ENCODE measurements at places on chromosomes 7 and 10.

GRCh38 chr7:9029681-9030530 is 596.5 kb downstream of the NXPH1 start:
- no peak for DNase-seq

DNA sequence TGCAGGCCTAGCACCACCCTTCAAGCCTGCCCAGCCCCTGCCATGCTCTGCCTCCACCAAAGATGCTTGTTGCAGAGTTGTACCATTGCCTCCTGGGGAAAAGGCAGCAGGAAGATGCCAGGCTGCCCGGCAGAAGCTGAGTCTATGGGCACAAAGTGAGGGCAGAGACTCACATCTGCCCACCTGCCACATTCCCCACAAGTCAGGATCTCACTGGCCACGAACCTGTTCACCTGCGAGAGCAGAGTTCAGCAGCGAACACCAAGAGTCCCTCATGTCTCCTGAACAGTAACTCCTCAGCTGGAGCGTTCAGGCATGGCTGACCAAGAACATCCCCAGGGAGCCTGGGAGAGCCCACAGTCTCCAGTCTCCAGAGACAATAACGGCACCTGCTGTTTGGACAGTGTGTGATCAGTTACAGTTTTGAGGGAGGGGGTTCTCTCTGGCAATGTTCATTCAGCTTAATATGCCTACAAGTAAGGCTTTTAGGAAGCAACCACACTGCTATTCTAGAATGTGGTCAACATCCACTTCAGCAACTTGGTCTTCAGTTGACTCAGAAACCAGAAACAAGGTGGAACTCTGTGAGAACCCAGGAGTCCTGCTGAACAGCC is 78.5 kb downstream of the GRID1 start:
- no peak for DNase-seq

DNA sequence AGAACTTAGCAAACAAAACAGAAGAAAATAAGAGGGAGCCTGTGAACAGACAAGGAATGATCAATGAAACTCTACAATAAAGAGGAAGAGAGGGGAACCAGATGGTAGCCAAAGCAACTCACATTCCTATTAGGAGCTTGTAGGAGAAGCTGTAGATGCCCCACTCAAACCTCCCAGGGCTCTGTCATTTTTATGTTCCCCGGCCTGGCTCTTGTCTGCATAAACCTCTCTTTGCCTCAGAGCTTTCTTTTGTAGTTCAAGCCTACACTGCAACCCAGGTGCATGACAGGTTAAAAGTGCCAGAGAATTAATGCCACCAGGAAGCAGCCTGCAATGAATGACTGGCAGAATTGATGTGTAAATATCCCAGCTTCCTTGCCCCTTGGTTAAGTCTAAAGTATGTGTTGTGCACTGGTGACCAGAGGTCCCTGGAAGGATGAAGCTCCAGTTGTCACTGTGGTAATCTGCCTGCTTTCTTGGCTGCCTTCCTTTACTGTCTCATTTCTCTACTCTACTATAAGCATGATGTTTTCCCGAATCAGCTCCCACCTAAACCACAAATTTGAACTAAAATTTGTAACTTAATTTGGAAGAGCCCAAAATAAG is 40.4 kb downstream of the HDAC9 start:
- no peak for DNase-seq

DNA sequence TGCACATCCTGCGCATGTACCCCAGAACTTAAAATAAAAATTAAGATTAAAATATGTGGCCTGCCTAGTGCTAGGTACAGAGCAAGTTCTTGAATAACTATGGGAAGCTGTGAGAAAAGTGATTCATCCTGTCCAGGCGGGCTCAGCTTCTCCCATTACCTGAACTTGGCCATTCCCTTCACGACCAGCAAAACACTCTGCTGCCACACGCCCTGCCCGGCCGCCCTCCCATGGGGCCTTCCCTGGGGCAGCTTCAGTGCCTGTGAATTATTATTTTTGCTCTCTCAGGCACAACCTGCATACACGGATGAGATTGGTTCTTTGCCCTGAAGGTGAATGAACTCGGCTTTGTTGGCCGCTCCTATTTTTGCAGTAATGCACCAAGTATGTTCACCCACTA is 209.2 kb upstream of the SHH start:
- no peak for DNase-seq

- DNase-seq, result no peak
Measured at GRCh38 chr10:24009115-24009514, 199.8 kb upstream of the KIAA1217 start.

DNA sequence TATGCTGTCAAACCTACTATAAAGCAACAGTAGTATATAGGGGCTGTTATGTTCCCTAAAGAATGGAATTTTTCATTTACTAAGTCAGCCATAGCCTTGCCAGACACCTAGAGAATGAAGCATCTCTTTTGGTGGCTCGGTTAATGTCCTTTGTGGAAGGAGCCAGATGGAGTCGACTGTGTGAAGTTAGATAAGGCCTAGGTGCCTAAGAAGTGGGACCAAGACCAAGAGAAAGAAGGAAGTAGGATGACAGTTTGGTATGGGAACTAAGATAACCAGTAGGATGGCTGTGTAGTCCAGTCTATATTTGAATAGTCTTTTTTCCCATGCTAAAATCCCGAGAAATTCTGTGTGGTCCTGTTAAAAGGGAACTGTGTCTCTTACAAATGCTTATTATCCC is 62.2 kb downstream of the REEP3 start:
- no peak for DNase-seq

DNA sequence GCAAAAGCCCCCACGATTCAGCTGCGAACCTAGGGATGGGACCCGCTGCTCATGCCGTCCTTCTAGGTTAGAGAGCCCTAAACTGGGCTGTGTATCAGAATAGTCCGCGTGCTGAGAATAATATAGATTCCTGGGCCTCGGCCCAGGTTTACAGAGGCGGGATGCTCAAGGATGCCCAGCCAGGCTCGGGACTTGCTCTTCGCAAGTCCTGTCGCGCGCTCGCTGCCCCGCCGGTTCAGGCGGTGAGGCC is 266 bp upstream of the STMP1 start:
- no peak for DNase-seq

DNA sequence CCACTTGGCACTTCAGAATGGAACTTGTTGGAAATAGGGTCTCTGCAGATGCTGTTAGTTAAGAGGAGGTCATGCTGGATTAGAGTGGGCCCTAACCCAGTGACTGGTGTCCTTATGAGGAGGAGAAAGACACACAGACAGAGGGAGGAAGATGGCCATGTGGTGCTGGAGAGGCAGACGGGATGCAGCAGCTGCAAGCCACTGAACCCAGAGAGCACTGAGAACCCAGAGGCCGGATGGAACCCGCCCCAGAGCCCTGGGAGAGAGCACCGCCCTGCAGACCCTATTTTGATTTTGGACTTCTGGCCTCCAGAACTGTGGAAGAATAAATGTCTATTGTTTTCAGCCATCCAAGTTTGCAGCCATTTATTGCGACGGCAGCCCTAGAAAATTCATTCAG is 58.0 kb upstream of the EBF3 start:
- no peak for DNase-seq

DNA sequence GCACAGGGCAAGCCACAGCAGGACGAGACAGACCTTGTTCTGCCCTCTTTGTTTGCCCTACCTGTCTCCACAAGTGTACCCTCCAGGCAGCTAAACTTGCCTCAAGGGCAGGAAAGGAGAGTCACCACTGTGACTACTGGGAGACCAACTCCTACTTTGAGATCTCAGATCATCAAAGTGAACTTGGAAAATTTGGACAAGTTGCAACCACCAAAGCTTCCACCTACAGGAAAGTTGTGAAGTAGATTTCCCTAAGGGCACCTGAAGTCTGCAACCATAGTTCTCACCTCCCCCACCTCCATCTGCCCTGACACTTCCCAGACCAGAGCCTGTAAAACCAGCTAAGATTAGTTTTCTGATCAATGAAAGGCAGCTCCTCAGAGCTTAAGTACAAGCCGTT is 2.5 kb upstream of the WDR91 start:
- DNase-seq, result no peak

GRCh38 chr10:21279217-21279575 is 246.3 kb downstream of the SKIDA1 start:
- DNase-seq, result no peak

DNA sequence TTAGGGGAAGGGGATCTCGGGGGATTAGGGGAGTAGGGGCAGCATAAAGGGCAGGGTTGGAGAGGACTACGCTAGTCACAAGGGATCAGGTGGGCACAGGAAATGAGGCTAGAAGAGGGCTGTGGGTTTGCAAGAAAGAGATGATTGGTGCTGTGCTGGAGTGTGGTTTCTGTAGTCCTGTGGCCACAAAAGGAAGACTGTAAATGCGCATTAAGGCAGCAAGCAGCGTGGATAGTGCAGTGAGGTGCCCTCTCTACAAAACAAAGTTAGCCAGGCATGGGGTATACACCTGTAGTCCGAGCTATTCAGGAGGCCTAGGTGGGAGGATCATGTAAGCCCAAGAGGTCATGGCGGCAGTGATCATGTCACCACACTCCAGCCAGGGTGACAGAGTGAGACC is 212.1 kb downstream of the MLLT10 start:
- DNase-seq, result no peak

GRCh38 chr7:16880554-16880953 is 1.2 kb downstream of the AGR3 start:
- DNase-seq, result no peak

DNA sequence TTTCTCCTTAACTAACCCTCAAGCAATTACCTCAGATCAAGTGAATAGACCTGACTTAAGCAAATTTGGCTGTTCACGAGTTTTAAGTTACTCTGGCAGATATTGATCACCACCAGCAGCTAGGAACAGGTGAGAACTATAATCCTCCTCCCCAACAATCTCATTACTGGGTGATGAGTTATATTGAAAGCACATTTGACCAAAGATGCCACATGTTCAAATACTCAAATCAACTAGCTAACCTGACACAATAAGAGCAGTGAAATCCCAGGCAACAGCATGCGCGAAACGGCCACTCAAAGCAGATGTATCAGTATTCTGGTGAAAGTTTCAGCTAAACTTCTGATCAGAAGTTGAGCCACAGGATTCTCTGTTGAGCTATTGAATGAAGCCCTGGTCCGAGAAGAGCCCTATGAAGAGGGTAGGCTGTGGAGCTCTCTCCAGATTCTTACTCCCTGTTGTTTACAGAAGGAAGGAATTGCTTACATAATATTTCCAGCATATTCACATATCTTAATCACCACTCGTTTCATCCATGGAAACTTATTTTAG is 52.6 kb downstream of the CAV1 start:
- DNase-seq, result no peak

GRCh38 chr10:75547391-75548298 is 116.2 kb downstream of the LRMDA start:
- DNase-seq, result no peak

- DNase-seq, result no peak
Measured at GRCh38 chr10:102714621-102715455, at the start of gene SFXN2. TSS of gene SFXN2 (plus strand) at chr10:102714636. CDS start at chr10:102726637, 12,001 bp downstream.

DNA sequence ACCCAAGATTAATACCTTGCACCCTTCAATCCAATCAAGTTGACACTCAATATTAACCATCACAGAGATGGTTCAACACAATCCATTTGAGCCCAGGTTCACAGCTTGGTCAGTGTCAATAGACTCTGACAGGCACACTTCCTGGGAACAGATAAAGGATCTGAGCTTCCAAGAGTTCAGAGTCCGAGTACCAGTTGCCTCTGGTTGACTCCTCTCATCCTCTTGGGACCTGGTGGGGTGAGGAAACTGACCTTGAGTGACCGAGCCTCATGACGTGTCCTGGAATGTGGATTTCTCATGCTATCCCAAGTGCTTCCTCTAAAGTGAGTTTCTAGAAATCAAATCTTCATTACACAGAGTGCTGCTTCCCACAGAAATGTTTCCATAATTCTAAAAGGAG is 162.0 kb downstream of the CYP26A1 start:
- DNase-seq, result no peak

- no peak for DNase-seq
Measured at GRCh38 chr10:505419-505818, 184.0 kb downstream of the DIP2C start.

GRCh38 chr10:110597476-110597875 is 30.0 kb downstream of the SMC3 start:
- no peak for DNase-seq

DNA sequence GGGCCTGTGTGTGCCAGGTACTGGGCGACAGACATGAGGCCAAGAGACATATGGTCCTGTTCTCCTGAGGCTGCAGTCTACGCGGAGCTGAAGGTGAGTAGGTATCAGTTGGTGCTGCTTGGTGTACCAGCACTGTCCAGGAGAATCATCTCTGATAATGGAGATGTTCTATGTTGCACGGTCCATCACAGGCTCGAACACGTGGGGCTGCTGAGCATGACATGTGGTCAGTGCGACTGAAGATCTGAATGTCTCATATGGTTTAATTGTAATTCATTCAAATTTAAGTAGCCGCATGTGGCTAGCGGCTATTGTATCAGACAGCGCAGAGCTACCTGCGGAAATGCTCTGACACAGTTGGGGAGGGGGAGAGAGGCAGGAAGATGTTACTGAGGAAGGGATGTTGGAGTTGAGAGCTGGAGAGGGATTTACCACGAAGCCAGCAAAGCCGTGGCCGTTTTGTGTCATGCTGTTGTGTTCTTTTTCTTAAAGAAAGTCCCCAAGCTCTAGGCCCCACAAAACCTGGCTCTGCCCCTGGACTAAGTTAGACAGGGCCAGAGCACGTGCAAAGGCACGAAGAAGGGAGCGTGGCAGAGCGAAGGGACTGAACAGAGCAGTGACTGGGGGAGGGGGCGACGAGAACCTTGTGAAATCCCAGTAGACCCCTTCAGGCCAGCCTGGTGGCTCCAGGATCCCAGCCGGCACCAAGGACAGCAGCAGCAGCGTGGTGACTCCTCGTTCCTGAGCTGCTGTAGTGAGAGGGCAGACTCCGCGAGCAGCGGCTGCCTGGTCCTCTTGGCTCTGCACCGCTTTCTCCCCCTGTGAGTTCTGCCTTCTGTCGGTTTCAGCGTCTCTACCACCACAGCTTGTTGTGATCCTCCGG is 20.0 kb downstream of the SMKR1 start:
- DNase-seq, result no peak

DNA sequence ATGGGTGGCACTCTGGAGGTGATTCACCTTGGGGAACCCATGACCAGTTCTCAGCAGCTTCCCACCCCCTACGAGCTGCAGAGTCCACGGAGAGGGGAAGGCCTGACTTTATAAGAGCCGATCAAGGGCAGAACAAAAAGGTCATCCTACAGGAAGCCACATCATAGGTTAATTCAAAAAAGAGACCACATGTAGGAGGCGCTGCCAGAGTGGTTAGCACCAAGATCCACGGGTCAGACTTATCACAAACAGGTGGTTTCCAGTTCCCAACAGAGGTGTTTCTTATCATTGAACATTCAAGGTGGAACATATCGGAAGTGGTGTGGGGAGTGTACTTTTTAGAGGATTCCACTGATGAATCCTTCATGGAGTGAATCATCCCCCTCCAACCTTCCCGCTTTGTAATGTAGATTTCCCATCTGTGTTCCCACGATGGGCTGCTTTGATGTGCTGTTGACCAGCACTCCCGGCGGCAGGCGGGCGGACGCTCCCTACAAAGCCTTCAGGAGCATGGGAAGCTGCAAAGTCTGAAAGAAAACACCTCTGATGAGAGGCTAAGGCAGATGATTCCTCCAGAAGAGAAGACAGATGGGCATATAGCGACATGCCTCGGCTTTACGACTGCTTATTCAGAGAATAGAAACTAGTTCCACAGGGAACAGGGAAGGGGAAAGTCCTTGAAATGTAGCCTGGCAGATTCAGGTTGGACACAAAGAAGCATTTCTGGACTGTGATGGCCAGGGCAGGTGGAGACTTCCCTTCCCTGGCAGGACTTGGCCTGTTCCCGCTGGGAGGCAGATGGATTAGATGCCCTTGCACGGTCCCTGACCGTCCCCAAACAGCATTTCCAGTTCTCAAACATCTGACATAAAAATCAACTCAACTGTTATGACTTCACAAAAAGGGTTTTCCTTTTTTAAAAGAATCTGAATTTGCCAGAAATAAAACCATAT is 66.5 kb downstream of the AFAP1L2 start:
- DNase-seq, result no peak

- no peak for DNase-seq
Measured at GRCh38 chr10:128928231-128928836, 538.7 kb upstream of the MGMT start.

Data from GOT3 (cell line).